Fibroblast of skin of left quadriceps (primary cell): ENCODE measurements at places on chromosomes 1 and 21.

GRCh38 chr1:242585616-242586359 is 61.3 kb upstream of the PLD5 start:
- DNase-seq, result no peak

DNA sequence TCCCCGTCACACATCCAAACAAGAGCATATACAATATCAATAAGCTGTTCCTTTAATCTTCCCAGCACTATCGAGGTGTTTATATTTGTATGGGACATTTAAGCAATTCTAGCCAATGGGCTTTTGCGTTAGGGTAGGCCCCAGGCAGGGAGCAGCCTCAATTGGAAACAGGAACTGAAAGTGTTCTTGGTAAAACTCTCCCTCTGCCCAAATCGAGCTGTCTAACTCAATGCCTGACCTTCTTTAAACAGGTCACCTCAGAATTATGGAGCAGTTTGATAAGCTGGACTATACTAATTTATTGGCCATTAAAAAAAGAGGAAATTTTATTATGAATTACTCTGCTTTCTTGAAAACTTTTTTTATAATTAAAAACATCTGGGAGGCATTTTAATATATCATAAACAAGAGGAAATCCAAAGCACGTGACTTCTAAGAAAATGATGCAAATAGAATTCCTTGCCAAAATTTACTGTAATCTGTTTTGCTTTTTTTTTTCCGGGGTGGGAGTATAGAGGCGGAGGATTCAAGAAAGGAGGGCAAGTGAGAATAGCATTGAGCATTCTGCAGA is 498.1 kb downstream of the LMO4 start:
- DNase-seq, result peak; percentile 83

- DNase-seq, result peak; percentile 31
These were observed 84.4 kb downstream of the NKAIN1 start for GRCh38 chr1:31155216-31155806.

DNA sequence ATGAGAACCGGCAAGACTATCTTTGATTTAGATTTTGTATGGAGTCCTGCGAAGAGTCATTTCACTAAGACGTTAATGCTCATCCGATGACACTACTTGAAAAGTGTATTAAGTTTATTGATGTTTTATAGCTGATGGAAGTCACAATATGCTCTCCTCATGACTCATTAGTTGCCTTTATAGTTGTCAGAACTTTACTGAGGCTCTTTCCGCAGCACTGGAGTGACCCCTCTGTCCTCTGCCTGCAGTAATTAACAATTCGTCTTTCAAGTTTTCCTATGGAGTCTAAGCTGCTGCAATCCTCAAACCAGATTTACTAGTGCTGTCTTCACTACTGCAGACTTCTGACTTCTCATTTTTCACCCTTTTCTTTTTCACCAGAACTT is 853 bp downstream of the USP16 start:
- no peak for DNase-seq

GRCh38 chr1:67711855-67712212 is 26.8 kb downstream of the GADD45A start:
- no peak for DNase-seq

DNA sequence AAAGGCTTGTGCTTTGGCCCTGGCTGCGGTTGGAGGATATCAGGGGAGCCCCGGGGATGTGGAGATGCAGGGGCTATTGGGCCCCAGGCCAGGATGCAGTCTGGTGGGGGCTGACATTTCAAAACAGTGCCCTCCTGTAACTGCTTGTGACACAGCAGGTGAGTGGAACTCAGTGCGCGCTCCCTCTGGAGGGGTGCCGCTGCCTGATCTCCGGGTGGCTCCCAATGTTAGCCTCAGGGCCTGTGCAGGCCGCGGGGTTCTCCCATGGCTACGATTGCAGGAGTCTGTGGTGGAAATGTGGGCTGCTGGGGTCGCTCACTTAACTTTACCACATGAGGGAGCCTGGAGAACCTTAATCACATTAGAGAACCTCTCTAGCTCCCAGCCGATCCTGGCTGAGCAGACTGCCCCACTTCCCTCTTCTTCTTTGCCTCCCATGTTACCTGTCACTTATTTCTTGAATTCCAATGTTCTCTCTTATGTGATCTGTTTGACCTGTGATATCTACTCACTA is 163.2 kb downstream of the FMN2 start:
- DNase-seq, result no peak

DNA sequence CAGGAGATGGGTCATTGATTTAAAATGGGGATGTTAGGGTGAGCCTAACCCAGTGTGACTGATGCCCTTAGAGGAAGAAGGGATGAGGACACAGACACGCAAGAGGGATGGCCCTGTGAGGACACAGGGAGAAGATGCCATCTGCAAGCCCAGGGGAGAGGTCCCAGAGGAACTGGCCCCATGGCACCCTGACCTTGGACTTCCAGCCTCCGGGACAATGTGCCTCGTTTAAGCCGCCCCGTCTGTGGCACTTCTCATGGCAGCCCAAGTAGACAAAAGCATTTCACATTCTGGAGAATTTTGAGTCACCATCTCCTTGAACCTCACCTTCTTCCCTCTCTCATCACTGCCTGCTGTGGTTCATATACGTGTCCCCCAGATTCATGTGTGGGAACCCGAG is 20.1 kb upstream of the PCBP3 start:
- no peak for DNase-seq

GRCh38 chr1:97907886-97908285 is 12.9 kb downstream of the DPYD start:
- no peak for DNase-seq

GRCh38 chr1:238675221-238675620 is 711.1 kb upstream of the CHRM3 start:
- DNase-seq, result no peak

GRCh38 chr1:245041058-245041698 is 113.6 kb upstream of the KIF26B start:
- no peak for DNase-seq

GRCh38 chr21:31957631-31958030 is 84.8 kb downstream of the HUNK start:
- DNase-seq, result no peak

GRCh38 chr1:86971778-86972177 is 57.3 kb downstream of the HS2ST1 start:
- no peak for DNase-seq

DNA sequence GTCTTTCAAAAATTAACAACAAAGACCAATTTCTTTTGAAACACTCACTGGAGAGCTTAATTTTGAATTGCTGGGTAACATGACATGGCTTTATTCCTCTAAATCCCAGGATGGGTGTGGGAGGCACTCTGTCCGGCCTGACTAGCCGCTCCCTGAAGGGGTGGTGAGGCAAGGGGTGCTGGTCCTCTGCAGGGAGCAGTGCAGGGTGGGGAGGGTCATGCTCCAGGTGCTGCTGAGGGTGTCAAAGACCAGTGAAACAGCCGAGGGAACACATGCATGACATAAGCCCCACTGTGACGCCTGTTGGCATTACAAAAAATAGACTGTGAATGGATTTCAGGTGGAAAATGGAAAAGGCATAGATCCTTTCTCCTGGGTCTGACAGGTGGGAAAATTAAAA is 223.7 kb downstream of the VAV3 start:
- DNase-seq, result no peak

DNA sequence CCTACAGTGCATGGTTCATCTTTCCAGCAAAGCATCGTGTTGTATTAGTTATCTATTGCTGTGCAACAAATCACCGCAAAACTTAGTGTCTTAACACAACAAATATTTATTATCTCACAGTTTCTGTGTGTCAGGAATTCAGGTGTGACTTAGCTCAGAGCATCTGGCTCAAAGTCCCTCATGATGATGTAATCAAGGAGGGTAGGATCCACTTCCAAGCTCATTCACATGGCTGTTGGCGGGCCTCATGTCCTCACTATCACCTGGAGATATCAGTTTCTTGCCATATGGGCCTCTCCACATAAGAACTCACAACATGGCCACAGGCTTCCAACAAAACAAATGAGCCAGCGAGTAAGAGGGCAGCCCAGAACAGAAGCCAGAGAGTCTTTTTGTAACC is 135.6 kb upstream of the GJB5 start:
- no peak for DNase-seq

DNA sequence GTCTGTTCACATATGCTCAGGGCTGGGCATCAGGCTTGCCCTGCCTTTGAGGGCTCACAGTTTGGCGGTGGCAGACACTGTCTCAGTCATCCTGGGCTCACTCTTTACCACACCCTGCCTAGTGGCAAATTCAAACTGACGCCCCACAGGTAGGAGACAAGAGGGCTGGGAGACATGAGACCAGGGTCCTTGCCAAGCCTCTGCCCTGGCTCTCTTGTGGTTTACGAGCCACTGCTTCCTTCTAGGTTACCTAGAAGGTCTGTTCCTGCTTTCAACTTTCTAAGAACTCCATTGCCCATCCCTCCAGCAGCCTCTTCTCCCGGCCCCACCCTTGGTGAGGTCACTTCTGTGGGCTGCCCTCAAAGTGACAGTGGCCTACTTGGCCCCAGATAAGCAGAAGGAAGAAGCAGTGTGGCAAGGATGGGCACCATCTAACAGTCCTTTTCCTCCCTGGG is 10.5 kb downstream of the KIF21B start:
- DNase-seq, result no peak

- DNase-seq, result no peak
These were observed 21.4 kb upstream of the BLACAT1 start for GRCh38 chr1:205477121-205477758.

GRCh38 chr1:228185641-228185965 is 20.0 kb downstream of the IBA57 start:
- no peak for DNase-seq

DNA sequence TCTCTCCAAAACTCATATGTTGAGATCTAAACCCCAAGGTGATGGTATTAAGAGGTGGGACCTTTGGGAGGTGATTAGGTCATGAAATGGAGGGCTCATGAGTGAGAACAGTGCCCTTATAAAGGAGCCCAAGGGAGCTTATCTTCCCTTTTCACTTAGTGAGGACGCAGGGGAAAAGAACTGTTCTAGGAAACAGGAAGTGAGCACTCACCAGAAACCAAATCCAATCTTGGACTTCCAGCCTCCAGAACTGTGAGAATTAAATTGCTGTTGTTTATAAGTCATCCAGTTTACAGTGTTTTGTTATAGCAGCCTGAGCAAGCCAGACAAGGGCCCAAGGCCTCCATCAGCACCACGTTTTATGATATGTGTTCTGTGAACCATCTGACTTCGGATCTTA is 60.3 kb upstream of the LRRC8D start:
- no peak for DNase-seq

DNA sequence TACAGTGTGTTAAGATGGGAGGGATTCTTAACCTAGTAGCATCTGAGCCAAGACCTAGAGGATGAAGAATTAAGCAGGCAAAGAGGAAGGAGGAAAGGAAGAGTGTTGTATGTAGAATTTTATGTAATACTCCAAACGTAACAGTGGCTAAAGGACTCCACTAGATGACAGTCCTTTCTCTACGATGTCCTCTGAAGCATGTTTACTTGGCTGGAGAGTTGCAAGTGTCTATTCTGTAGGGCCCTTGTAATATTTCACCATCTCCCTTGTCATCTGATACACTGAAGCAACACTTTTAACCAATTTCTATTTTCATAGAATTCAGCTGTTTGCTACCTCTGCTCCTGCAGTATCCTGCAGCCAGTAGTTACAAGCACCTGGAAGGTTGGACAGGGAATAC is 2.2 kb upstream of the YBX1 start:
- DNase-seq, result no peak

GRCh38 chr1:229432116-229432461 is 1.8 kb downstream of the ACTA1 start:
- no peak for DNase-seq

- DNase-seq, result no peak
These were observed 22.4 kb upstream of the AHCTF1 start for GRCh38 chr1:246954126-246954525.

GRCh38 chr21:14533499-14534428 is 12.4 kb downstream of the SAMSN1 start:
- no peak for DNase-seq

- no peak for DNase-seq
These were observed 28.2 kb upstream of the KHDRBS1 start for GRCh38 chr1:31985430-31985829.

DNA sequence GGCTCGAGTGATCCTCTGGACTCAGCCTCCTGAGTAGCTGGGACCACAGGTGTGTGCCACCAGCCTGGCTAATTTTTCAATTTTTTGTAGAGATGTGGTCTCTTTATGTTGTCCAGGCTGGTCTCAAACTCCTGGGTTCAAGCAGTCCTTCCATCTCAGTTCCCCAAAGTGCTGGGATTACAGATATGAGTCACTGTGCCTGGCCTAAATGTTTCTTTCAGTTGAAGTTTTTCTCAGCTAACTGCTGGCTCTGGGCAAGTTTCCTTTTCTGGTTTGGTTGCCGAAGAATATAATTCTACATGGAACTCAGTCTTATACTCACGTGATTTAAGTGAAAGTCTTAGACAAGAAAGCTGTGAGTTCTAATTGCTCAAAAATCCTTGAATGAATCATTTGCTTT is 57.0 kb downstream of the SASS6 start:
- no peak for DNase-seq

- DNase-seq, result no peak
These were observed 1.1 kb downstream of the PGD start for GRCh38 chr1:10400013-10400412.

DNA sequence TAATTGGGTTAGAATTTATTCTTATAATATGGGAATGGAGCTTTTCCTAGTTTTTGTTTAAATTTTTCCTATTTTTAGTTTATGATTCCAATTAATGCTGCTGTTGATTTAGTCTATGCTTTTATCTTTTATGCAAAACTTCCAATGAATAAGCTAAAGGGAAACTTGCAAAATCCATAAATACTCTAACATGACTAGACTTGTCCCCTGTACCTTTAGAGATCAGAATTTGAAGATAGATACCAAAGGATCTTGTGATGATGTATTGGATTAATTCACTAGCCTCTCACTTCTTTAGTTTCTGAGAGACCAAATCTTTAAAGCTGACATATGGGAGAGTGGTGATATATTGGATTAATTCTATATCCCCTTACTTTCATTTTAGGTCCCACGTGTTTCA is 306.6 kb upstream of the PRMT6 start:
- no peak for DNase-seq

DNA sequence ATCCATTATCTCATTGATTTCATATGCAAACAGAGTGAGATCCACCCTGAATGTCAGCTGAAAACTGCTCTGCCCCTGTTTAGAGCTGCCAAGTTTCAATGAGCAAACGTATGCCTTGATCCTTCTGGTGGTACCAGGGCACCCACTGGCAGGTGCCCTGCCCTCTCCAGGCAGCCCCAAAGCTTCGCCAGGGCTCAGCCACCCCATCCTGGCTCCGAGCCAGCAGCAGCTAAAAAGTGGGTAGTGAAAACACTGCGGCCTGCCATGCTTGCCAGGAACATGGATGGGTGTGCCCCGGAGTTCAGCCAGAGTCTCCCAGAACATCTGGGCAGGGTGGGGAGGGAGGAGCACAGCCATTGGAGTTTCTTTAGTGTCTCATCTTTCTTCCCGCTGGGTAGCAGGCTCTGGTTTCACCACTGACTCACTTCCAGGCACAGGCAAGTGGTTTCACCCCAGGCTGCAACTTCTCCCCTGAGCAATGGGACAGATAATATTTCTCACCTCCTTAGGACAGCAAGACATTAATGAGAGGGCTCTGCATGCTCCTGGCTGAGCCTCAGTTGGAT is 8.1 kb upstream of the LMX1A start:
- DNase-seq, result no peak

- DNase-seq, result no peak
These were observed 6.5 kb downstream of the EPS15 start for GRCh38 chr1:51512606-51513005.

- no peak for DNase-seq
These were observed 43.8 kb downstream of the MACO1 start for GRCh38 chr1:25474439-25475047.
